Lower lobe of right lung (tissue), 2 donors: ENCODE measurements at places on chromosomes 2 and 18.

GRCh38 chr2:108200569-108200968 is 39.2 kb upstream of the SULT1C3 start:
- no peak for DNase-seq

DNA sequence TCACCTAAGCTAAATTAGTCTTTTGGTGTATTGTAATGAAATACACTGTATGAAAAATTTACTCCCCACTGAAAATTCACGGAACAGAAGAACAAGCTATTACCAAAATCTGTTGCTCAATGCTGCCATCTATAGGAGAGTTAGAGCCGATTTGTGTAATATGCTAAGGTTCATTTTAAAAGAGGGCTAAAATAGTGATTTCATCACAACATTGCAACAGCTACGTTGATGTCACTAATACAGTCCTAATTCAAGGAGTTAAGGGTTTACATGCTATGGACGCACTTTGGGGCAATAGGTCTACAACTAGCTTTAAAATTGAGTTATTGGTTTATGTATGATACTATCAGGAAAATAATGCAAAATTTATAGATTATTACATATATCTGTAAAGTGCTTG is 3.0 kb upstream of the IRS1 start:
- no peak for DNase-seq

GRCh38 chr2:167924556-167924955 is 322.8 kb downstream of the STK39 start:
- no peak for DNase-seq

DNA sequence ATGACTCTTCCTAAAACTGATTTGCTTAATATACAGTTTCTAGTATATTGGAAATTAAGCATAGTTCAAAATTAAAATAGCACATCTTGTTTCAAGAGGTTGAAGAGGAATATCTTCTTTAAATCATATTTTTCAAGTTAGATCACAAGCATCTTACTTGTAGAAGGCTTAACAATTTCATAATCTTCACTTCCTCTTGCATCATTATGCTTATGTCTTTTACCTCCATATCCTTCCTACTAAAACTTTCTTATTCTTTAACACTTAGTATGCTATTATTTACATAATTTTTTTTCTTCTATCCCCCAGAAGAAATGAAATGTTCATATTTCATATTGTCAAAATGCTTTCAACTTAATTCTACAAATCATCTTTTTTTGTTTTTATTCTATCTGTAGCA is 1354.9 kb upstream of the TMEFF2 start:
- no peak for DNase-seq

DNA sequence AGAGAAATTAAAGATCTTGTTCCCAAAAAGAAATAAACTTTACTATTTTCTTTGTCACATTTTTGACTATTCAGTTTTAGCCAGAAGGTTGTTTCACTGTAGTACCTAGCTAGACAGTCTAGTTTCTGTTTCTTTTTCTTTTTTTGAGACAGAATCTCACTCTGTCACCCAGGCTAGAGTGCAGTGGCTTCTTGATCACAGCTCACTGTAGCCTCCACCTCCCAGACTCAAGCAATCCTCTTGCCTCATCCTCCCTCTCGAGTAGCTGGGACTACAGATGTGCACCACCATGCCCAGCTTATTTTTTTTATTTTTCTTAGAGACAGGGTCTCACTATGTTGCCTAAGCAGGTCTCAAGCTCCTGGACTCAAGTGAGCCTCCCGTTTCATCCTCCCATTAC is 2.2 kb downstream of the RBM45 start:
- no peak for DNase-seq

DNA sequence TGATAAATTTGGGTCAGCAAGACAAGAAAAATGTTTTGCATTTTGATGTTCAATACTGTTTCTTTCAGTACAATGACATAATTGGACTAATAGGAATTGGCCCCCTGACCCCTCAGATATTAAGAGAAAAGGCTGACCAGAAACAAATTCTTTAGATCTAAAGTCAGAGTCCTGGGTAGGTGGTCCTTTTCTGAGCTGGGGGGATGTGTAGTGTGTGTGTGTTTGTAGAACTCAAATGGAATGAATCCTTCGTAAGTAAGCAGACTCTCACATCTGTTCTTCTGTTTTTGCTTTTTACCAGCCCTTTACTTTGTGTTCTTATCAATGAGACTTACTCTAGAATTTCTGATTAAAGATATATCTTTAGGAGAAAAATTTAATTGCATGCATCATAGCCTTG is 327.7 kb downstream of the TGIF1 start:
- DNase-seq, result no peak

- no peak for DNase-seq
Measured at GRCh38 chr2:221276601-221277000, 295.5 kb downstream of the EPHA4 start.

DNA sequence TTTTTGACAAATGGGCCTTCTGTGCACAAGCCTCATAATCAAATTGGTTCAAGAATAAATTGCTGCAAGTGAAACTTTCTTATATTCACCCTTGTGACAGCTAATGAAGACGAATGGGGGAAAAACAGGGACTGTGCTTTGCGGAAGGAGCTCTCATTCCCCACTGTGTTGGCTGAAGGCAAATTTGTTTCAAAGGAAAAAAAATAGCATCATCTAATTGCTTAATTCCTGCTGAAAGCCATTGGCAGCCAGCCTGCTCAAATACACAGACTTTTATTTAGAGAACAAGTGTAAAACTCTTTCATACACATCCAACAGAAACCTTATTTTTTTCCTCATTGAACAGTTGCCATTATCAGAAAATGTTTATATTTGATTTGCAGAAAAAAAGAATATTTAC is 172.3 kb downstream of the ARL6IP6 start:
- DNase-seq, result no peak

DNA sequence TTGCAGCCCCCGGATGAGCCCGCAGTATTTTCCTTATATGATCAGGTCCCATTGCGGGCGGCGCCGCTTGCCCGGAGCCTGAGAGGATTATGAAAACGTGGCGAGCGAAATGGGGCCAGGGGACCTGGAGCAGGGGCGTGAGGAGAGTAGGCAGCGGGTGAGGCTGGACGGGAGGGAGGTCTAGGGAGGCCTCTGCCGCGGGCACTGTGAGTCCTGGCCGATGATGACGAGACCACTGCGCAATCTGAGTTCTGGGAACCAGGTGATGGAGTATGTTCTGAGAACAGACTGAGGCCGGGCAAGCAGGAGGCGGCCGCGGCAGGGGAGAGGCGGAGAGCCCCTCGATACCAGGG is 790 bp upstream of the ACAA2 start:
- no peak for DNase-seq

- no peak for DNase-seq
Measured at GRCh38 chr18:30562231-30562630, 480.3 kb downstream of the DSC3 start.

GRCh38 chr2:149622343-149622742 is 34.8 kb upstream of the MMADHC start:
- no peak for DNase-seq

DNA sequence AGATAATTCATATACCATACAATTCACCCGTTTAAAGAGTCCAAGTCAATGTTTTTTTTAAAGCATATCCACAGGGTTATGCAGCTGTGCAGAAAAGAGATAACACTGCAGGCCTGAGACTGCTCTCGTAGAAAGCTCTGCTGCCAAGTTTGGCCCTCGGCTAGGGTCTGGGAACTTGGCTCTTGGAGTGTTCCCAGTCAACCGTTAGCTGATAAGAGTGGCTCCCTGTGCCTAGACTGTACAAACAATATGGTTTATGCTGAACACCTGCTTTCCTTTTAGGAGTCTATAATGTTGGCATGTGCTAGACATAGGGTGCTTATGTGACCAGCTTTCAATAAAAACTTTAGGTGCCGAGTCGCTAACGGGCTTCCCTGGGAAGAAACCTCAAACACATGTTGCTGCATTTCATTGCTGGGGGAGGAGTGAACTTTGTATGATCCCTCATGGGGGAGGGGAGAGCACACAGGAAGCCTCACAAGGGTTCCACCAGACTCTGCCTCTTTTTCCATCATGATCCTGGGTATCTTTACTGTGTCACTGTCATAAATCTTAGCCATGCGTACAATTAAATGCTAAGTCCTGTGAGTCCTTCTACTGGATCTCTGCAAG is 34.7 kb downstream of the RFX8 start:
- no peak for DNase-seq

GRCh38 chr2:127187831-127188230 is 32.3 kb downstream of the CYP27C1 start:
- DNase-seq, result no peak

DNA sequence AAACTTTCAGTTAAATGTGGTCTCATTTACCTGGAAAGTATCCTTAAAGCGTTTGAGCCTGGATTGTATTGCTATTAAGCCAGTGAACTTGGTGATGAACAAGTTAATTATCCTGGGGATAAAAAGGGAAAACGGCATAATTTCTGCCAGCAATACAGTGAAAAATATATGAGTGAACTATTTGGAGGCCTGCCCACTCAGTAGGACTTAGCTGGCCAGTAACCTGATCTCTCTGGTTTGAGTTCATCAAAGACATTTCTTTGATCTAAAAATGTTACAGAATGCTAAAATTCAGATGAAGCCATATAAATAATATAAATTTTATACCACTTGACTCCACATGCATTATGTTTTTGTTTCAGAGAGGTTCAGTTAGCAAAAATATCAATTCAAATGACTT is 241.1 kb upstream of the VWC2L start:
- no peak for DNase-seq

DNA sequence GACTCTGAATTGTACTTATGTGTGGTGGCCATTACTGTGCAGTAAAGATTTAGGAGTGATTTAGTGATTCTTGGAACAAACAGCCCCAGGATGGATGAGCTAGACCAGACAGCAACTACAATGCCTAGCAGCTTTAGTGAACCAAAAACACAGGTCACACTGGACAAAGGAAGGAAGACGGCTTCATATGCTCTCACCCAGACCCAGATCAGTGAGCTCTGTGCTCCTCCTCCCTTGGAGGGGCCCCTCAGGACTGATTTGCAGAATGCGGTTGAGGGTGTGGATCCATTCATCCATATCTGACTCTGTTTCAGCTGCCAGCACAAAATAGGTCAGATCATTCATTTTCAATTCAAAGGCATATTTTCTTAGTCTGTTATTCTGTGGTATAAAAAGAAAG is 159.7 kb upstream of the CCDC195 start:
- DNase-seq, result no peak

- peak; percentile 65 for DNase-seq
Measured at GRCh38 chr2:96907115-96908041, 37.5 kb upstream of the SEMA4C start.

DNA sequence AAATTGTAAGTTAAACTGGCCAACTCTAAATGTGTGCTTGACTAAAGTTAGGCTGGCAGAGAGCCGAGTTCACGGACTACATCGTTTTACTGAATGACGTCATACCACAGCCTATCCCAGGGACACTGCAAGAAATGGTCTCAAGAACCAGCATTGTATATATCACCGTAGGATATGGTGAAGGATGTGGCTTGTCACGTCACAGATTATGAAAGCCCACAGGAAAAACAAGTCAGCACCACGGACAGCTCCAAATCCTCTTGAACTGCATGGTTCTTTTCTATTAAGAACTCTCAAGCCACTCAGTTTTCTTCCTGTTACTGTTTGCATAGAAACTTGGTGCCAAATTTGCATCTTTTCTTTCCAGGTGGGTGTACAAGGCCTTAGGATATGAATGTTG is 85.1 kb upstream of the ACAA2 start:
- no peak for DNase-seq

DNA sequence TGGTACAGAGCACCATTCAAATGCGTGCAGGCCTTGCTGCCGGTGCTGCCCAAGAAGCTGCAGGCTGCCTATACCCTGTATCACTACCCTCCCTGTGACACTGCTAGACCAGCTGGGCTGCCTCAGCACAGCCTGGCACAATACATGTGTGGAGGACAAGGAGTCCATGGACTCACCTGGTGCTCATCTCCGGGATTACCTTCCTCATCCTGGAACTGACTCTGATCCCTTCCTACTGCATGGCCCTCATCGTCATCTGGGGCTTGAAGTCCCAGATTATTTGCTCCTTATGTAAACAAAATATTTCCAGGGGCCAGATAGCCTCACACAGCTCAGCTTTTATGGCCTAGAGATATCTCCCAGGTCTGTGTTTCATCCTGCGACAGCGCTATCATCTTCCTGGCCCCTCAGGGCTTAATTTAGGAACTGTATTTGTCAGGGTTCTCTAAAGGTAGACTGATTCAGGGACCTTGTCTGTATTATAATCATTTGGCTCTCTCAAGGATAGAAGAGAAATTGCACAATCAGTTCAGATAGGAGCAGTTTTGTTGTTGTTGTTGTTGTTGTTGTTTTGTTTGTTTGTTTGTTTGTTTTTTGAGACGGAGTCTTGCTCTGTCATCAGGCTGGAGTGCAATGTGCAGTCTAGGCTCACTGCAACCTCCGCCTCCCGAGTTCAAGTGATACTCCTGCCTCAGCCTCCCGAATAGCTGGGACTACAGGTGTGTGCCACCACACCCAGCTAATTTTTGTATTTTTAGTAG is 42.9 kb downstream of the WDR75 start:
- DNase-seq, result no peak

DNA sequence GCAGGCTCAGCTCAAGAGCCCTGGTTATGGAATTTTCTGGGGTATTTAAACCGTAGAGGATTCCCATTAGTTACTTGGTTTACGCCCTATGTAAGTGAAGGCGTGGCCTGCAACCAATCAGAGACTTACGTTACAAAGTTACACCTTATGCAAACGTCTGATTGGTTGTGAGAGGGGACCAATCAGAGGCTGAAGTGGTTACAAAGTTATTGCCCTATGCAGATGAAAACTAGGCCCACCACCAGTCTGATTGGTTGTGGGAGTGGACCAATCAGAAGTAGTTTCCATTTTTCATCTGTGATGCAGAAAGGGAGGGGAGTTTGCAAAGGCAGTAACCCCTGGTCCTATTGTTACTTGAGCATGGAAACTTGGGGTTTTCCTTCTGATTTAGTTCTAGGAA is 49.1 kb downstream of the DLGAP1 start:
- no peak for DNase-seq

DNA sequence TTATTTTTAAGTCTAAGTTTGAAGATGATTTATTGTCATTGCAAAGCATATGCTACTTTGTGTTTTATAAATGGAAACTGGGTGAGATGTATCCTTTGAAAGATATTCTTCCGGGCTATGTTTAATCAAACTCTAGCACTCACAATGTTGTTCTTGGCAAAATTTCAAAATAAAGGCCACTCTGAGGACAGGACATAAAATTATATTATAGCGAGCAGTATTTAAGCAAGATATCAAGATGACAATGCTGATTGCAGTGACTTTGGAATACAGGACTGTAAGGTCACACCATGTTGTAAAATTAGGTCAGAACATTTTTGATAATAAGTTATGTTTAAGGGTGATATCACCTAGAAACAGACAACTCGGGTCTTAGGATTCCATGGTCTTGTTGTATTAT is 14.2 kb downstream of the RPRM start:
- no peak for DNase-seq

- no peak for DNase-seq
Measured at GRCh38 chr2:234635284-234635683, 138.4 kb upstream of the ARL4C start.

GRCh38 chr2:221908518-221908917 is 336.4 kb upstream of the EPHA4 start:
- no peak for DNase-seq

- DNase-seq, result no peak
Measured at GRCh38 chr18:62122330-62122729, 64.5 kb downstream of the PIGN start.
